ENCODE measurements at places on chromosomes 13 and 19.

DNA sequence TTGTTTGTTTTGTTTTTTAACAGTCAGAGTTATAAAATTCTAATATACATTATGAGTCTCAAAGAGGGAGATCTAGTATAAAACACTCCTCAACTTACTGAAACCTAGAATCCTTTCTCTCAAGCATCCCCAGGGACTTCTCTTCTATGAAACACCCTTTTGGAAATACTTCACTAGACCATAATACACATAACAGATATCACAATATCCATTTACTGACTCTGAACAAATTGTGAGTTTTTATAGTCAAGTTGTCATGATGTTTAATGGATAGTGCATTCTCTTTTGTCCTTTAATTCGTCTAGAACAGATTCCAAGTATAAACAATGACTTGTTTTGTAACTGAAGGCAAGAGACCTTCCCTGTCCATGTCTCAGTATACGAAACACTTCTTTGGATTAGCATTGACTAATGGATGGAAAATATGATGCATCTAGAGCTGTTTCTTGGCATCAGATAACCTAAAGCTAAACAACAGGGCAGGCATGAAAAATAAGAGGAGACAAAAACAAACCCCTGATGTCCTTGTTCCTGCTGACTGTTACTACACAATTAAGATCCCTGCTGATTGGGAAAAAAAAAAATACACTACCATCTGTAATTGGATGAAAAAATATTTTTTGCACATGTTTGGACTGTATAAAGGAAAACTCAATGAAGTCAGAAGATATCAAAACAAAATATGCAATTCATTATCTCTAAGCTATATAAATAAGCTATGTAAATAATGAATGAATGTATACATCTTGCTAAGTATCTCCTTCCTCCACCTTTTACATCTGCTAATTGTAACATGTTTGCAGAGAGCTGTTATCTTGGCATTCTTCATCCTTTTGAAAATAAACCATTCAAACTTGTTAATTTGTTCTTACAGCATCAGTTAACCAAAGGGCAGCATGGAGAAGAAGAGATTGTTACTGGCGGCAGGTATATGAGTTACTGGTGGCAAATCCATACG lies 214.2 kb downstream of the LACC1 start:
- DNase-seq = no peak

DNA sequence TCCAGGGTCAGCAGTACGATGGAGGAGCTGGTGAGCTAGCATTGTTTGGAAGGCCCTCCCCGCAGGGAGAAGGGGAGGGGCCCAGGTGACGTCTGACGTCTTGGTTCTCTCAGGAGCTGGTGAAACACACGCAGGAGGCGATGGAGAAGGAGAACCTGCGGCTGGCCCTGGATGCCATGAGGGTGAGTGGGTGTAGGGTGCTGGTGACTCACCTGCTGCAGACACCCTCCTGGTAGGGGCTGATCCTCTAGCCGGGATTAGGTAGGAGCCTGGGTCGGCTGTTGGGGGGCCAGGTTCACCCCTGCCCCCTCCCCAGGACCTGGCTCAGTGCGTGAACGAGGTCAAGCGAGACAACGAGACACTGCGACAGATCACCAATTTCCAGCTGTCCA lies 55.8 kb downstream of the VAV1 start:
- DNase-seq = peak; percentile 45

GRCh38 chr13:98052412-98052811 lies 90.5 kb upstream of the FARP1 start:
- no peak for DNase-seq

- DNase-seq = no peak
Measured at GRCh38 chr13:79307866-79308298, 98.2 kb downstream of the RBM26 start.

- no peak for DNase-seq
Measured at GRCh38 chr19:49488046-49488862, 846 bp downstream of the RPL13A start.

GRCh38 chr13:113968463-113969310 lies 5.2 kb downstream of the C13orf46 start:
- DNase-seq = no peak

DNA sequence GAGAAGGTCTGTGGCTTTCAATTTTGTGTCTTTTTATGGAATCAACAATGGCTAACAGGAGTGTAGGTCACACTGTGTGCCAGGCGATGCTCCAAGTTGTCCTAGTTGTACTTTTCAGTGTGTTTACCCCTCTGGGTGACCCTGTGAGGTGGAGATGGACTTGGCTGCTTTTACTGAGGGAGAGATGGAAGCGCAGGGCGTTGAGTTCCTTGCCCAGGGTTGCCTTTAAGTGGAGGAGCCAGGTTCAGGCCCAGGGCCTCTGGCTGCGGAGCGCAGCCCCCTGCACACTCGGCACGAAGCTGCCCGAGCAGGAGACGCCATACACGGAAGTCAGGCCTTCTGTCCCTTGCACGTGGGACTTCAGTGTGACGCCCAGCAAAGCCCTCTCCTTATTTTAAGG lies 112.8 kb downstream of the RAB20 start:
- no peak for DNase-seq

DNA sequence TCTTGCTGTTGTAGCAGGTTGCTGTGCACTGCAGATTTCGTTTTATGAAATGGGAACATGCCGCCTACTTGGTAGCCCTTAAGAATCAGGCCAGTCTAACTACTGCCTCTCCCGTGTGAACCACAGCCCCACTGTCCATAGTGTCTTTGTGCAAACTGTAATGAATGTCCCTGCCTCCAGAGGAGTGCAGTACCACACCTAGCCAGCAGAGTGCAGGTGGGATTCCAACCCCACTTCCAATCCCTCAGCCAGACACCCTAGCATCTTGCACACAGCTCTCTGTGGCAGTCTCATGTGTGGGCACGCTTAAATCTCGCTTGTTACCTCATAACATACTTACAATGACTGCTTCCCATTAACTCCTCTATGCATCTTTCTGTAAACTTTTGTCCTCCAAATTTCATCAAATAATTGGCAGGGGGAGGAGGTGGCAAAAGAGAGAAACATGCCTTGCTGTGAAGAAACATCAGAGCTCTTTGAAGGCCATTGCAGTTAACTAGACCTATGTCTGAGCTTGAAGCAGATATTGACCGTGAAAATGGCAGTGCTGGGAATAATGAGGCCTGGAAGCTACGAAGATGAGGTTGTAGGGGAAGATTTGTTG lies 47.2 kb downstream of the ZAR1L start:
- DNase-seq = peak; percentile 77

DNA sequence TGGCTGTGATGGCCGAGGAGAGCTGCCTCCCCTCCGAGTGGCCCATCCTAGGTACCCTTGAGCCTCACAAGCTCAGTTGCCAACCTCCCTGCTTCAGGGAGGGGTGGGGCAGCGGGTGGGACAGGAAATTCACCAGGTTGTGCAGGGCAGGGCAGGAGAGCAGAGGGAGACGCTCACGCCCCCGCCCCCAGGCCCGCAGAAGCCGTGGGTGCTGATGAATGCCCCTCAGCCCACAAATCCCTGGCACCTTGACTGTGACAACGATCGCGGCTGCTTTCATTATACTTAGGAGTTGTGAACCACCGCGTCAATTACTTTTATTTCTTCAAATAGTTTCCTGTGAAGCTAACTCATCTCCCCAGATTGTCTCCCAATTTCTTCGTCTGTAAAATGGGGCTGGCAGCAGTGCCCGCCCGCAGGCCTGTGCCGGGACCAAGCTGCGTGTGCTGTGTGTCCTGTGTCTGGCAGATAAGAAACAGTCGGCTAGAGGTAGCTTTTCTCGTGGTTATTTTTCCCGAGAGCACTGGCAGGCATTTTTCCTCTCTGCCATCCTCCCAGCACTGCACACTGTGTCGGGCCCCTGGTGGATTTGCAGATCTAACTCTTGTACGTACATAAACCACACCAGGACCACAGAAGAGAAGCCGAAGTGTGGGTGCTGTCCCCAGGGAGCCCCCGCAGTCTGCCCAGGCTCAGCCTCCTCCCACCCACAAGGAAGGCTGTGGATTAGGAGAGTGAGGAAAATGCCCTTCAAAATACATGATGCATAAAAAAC lies 7.9 kb upstream of the RASA3 start:
- DNase-seq = no peak

DNA sequence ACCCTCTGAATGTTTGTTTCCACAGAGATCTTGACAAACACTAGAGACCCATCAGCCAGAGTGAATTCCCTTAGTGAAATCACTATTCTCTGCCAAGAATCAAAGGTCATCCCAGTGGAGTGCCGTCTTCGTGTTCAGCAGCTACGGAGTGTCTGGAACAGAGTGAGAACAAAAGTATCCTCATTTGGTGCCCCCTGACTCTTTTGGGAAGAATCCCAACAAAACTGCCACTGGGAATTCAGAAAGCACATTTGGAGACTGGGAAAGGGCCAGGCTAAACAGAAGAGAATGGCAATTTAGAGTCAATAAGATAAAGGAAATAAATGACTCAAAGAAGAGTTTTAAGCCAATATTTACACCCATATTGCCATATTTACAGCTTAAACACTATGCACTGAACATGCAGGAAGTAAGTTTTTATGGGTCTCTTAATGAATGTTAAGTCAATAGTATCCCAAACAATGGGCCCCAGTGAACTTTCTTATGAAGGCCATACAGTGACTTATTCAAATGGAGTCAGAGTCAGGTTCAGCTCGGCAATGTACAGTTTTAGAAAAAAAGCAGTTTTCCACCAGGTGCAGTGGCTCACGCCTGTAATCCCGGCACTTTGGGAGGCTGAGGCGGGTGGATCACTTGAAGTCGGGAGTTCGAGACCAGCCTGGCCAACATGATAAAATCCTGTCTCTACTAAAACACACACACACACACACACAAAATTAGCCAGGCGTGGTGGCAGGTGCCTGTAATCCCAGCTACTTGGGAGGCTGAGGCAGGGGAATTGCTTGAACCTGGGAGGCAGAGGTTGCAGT lies 392.6 kb downstream of the KLF5 start:
- no peak for DNase-seq

DNA sequence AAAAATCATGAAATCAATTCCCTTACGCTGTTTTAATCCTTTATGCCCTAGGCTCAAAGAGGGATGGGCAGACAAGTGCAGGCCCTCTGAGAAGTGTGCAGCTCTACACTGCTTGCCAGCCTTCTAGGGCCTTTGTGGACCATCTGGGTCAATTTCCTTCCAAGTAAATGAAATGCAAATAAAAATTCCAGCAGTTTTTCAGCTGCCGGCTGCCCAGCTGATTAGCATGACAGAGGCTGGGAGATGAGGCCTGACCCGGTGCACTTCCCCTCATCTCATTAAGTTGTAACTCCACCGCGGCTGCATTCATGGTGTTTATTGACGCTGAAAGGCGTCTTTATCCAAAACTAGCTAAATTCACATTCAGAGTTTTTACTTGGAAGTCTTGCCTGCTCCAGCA lies 47.5 kb upstream of the GSX1 start:
- peak; percentile 42 for DNase-seq

GRCh38 chr19:41958367-41959055 lies 610 bp downstream of the RABAC1 start:
- peak; percentile 89 for DNase-seq

- no peak for DNase-seq
Measured at GRCh38 chr19:31332096-31332495, 17.1 kb downstream of the TSHZ3 start.

GRCh38 chr19:50978772-50979390 lies 4.8 kb downstream of the KLK7 start:
- no peak for DNase-seq

DNA sequence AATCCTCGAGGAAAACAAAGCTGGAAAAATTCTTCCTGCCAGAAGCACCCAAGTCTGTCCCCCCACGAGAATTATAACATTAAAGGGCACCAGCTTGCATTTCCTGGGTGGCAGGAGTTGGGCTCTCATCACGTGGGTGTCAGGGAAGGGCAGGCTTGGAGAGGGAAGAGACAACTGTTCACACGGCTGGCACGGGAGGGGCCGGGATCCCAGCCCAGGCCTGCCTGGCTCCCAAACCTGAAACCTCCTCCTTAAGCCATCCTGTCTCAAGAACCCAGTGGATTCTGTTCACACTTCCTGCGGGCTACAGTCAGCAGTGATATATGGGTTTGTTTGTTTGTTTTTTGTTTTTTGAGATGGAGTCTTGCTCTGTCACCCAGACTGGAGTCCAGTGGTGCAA lies 12.2 kb downstream of the GRIK5 start:
- no peak for DNase-seq

- DNase-seq = no peak
Measured at GRCh38 chr13:108289819-108290218, 20.3 kb downstream of the TNFSF13B start.

GRCh38 chr19:11242864-11243797 lies 3.7 kb downstream of the ANGPTL8 start:
- peak; percentile 100 for DNase-seq

GRCh38 chr13:49821216-49822009 lies 28.9 kb upstream of the KPNA3 start:
- no peak for DNase-seq

GRCh38 chr19:17576758-17577456 lies 21.5 kb downstream of the COLGALT1 start:
- peak; percentile 94 for DNase-seq

DNA sequence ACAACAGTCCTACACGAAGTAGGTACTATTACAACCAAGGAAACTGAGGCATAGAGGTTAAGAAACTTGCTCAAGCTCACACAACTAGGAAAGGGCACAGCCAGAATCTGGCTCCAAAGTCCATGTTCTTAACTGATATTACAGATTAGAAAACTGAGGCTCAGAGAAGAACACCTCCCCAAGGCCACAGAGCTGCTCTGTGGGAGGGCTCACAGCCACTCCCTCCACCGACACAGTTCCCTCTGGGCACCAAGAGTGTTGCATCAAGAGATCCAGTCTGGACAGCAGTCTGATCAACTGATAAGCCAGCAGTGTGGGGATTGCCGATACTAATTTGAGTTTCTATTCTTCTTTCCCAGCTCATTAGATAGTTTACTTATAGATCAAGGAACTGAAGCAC lies 29.5 kb downstream of the SLC15A1 start:
- no peak for DNase-seq

GRCh38 chr13:63189712-63190111 lies 1774.1 kb upstream of the PCDH20 start:
- no peak for DNase-seq

GRCh38 chr13:51291341-51291740 lies 48.1 kb upstream of the SERPINE3 start:
- DNase-seq = no peak
